ENCODE measurements at places on chromosomes 4 and X.

DNA sequence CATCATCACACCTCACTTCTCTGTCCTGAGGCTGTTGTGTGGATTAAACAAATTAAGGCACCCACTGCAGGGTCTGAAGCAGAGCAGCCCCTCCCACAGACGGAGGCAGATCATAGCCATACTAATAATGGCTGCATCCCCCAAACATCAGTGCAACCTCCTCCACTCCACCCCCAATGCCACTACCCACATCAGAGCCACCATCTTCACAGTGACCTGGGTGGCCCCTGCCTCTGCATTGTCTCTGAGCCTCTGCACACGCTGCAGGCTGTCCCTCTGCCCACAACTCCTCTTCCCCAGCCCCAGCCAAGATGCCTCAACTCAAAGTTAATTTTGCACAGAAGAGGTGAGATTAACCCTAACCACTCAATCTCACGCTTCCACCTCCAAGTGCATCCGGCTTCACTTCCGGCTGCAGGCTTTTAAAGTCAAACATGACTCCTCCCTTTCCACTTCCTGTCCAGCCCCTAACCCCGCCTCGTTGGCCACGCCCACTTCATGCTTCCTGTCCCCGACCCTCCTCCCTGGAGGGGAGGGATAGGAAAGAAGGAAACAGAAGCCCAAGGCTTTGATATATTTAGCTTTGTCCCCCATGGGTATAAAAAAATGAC is 22.7 kb downstream of the JAKMIP1 start:
- DNase-seq, result no peak

GRCh38 chr4:132982151-132982550 is 166.9 kb upstream of the PCDH10 start:
- DNase-seq, result no peak

- DNase-seq, result no peak
Measured at GRCh38 chr4:47933840-47934239, 19.5 kb upstream of the NFXL1 start.

DNA sequence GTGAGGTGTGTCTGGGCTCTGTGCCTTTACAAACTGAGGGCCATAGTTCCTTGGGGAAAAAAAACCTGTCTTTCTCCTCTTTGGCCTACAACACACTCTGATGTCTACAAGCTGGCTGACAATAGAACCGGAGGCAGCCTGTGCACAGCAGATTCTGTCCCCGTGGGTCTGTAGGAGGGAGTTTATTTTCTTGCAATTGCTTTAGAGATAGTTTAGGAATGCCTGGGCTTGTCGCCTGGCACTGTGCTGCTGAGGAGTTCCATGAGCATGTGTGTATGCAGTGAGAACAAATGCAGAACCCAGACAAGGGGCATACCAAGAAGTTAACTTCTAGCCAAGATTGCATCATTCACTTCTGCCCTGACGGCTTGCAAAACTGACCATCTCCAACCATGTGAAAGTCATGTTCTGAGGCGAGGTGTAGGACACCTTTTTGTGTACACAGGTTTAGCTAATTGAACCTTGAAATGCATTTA is 54.1 kb downstream of the CCNI start:
- no peak for DNase-seq

- no peak for DNase-seq
Measured at GRCh38 chr4:100009490-100009889, 59.4 kb upstream of the H2AZ1 start.

- DNase-seq, result no peak
Measured at GRCh38 chr4:184757810-184758209, 23.9 kb upstream of the CENPU start.

DNA sequence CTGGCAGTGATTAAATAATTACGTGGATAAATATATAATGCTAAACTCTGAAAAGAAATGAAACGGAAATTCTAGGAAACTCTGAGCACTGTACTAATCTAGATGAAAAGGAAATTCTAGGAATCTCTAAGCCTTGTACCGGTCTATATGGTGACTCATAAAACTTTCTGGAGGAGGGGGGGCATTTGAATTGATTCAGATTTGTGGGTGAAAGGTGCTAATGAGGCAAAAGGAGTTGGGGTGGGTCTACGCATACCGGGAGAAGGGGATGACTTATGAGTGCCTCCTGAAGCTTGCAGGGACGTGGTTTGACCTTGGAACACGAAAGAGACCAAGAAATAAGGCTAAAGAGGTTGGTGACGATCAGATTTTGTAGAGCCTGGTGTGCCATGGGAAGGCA is 151.7 kb upstream of the CASK start:
- DNase-seq, result no peak

DNA sequence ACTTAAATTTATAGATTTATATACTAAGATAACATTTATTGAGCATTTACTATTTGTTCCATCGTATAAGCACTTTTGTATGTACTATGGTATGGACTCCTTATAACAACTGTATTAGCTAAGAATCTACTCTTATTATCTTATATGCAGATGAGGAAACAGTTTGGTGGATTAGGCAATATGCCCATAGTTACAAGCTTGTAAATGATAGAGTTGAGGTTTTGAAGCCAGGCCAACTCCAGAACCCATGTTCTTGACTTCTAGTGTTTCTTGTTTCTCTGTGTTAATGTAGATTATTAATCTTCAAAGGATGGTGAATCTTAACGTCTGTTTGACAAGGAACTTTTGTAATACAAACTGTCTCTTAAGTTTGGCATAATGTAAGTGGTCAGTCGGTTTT is 71.3 kb downstream of the STIM2 start:
- DNase-seq, result no peak

DNA sequence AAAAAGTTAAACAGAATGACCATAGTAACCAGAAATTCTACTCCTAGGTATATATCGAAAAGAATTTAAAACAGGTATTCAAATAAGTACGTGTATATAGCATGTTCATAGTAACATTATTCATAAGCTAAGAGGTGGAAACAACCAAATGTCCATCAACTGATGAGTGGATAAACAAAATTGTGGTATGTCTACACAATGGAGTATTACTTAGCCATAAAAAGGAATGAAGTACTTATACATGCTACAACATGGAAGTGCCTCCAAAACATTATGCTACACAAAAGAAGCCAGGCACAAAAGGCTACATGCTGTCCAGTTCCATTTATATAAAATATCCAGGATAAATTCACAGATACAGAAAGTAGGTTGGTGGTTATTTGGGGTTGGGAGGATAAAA is 76.5 kb downstream of the CD99L2 start:
- DNase-seq, result no peak

DNA sequence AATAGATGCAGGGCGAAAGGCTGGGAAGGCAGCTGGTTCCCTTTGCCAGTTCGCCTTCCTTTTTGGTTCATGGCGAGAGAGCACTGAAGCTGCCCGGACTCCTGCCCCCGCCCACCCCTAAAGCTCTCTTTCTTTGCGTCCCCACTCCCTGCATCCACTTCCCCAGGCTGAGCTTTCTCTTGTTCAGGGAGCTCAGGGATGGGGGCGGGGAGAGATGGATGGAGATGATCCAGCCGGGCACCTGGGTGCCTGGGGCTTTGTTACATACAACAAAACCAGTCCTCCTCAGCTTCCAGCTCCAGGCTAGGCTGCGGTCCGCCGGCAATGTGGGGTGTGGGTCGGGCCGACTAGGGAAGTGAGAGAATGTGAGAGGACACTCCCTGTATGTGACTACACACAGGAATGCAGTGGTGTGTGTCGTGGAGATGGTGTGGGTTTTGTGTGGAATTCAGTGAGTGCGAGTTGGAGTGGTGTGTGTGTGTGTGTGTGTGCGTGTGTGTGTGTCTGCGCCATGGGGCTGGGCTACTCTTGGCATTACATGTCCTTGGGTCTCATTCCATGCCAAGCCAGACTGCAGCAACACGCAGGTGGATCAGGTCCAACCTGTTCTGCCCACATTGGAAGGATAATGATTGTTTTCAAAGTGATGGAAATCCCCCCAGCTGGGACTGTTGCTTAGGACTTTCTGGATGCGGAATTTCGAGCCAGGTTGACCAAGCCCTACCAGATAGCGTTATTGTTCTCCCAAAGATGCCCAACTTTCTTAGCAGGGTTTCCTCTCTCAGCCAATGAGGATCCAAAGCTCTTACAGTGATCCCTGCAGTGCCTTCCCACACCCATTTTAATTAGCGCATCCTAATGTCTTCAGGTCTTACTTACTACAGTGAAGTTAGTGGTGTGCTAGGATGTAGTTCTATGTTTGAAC is 149.4 kb upstream of the CHRDL1 start:
- DNase-seq, result no peak

DNA sequence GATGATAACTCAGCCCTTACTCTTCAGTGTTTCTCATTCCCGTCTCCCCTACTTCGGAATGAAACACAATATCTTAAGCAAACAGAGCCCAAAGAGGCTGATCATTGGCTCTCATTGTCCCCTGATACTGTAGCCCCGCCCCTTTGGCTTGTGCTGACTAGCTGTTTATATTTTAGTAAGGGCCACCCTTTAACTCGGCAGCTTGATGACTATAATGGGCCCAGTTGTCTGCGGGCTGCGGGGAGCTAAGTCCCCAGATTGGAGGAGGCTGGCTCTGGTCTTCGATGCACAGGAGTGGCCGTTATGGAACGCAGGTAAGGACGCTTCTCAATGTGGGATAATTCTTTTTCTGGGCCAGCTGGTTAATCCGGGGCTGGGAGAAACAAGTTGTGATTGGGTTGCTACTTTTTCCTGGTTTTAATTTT is at the start of gene TRIM2:
TRIM2 (plus strand) TSS at position 197 of the 425 bp plus-strand sequence; CDS start at position 285, 88 bp downstream.
- DNase-seq, result no peak

DNA sequence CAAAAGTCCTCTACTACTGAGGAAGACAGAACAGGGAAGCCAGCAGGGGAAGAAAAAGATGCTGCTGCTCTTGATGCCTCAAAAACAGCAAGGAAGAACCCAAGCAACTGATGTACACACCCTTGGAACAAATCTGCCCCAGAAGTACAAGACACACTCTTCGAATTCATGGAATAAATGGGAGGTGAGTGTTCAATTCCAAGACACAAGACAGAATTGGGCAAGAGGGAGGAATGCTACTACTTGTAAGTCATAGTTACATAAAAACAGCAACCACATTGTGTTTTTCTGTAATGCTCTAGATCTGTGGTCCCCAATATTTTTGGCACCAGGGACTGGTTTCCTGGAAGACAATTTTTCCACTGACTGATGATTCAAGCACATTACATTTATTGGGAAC is 58.0 kb upstream of the H2AZ1 start:
- DNase-seq, result no peak

DNA sequence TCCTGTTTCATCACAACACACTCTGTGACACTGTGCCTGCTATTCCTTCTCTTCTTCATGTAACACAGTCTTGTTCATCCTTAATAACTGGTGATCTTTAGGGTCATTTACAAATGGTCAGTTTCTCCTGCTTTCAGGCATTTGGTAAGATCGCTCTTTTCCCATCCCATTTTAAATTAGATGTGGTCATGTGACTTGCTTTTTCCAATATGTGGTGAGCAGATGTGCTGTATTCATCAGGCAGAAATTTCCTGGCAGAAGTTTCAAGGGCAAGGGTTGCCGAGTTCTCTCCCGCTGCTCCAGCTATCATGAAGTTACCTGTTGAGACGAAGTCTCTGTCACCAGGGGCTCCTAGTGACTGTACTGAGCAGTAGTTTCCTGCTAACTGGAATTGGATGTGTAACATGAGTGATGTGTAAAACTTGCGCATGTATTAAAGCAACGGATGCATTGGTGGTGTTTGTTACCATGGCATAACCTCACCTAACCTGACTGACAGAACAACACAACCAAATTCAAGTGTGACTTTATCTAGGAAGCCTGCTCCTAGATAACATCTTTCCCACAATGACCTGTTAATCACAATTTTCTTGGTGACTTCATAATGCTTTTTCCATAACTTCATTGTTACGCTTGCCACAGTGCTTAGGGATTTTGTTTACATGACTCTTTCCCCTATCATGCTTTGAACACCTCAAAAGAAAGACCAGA is 29.5 kb upstream of the BMPR1B start:
- no peak for DNase-seq

DNA sequence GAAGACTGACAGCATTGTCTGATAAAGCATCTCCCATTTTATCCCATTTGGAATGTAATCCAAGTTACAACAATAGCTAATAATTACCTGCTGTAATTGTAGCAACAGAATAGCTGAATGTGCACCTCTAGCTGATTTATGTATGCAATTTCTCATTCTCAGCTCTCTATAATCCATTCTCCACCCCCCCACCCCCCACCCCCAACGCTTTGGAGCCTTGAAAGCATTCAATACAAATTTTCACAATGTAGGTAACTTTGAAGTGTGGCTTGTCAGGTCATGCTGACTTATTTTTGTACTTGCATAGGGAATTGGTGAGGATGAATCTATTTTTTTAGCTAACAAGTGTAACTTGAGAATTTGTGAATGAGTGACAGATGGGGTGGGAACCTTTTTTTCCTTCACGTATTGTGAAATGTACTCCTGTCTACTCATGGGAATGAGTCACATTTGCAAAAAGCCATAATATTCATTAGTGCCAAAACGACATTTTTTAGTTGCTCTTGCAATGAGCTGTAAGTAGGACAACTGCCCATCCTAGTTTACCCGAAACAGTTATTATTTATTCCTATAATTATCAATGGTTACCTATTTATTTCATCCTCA is 159.3 kb downstream of the PALLD start:
- DNase-seq, result no peak

- no peak for DNase-seq
Measured at GRCh38 chr4:125904802-125905201, 590.0 kb downstream of the FAT4 start.

DNA sequence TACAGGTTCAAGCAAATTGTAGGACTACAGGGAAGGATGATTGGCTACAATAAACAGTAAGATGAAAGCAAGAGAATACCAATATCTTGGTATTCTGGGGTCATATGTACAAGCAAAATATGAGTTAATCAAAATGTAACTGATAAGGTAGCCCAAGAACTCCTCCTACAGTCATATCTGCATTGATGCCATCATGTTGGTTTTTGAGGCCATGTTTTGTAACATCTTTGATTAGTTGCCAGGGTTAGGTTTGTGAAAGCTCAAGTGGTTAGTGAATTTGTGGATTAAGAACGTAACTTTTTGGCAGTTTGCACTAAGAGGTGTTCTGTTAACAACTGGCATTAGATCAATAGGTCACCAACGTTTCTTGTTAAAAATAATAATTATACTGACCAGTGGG is 59.6 kb downstream of the USP9X start:
- DNase-seq, result no peak

DNA sequence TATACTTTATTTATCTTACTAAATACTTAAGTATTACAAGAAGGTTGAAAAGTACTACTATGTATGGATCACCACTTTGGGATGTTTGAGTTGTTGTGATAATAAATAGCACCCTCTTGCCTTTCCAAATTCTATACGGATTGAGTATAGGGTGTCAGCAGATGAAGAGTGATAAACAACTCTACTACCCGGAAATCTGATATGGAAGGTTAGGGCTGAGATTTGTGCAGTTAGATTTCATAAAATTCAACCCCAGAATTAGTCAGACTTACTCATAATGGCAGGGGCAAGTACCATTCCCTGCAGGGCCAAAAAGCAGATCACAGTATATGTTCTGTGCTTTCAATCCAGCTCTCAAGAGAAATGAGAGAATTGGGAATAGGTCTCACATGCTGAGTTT is 1008.9 kb upstream of the PCDH7 start:
- no peak for DNase-seq

- DNase-seq, result no peak
Measured at GRCh38 chrX:45794995-45795337, 594.3 kb upstream of the DIPK2B start.
